Large intestine (tissue), 12 donors: ENCODE measurements at places on chromosomes 7 and 10. TPM values are rescaled to one million over a fixed set of nuclear protein-coding genes. Genes with fewer than 3 reads are reported as not detected.

GRCh38 chr7:8178353-8178752, 83.6 kb downstream of the ICA1 start:
- DNase-seq, result no peak

GRCh38 chr7:8117195-8117594, 144.8 kb downstream of the ICA1 start:
- no peak for DNase-seq

DNA sequence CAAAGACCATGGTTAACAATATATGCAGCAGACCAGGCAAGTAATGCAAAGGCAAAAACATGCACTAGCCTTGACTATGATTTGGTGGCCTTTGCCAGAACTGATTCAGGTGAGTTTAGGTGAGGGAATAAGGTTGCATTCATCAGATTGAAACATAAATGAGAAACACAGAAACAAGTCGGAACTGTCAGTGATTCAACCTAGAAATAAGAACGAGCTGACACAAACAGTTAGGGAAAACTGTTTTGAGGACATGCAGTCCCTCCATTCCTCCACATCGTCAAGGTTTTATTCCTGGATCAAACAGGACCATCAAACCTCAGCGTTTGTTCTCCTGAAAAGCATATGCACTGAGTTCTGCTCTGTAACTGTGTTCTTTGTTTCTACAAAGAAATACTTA, 1.8 kb downstream of the ZNF248 start:
- no peak for DNase-seq

GRCh38 chr10:54691331-54691730, 109.7 kb downstream of the PCDH15 start:
- no peak for DNase-seq

Gene KNDC1
- polyA plus RNA-seq, result 18.8 TPM

GRCh38 chr10:5476918-5477525, 22.3 kb downstream of the CALML5 start:
- DNase-seq, result no peak

GRCh38 chr10:121032460-121032859, 181.3 kb downstream of the WDR11 start:
- no peak for DNase-seq

DNA sequence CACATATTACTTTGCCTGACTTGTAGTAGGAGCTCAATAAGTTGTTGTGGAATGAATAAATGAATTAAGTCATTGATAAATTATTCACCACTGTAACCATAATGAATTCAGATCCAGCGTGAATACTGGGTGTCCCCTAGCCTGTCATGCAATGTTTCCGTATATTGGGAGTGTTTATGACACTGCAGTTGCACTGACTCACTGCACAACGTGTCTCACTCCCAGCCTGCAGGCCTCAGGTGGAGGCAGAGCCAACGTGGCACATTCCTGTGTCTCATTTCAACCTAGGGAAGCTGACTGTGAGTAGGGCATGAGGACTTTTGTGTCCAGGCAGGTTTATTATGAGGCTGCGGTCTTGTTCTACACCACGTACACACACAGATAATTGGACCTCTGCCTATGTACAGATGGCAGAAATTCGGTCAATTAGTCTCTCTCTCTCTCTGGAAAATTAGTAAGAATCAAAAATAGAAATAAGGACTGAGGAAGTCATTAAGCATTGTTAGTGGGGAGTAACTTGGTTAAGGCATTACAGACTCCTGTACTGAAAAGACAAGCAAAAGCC, 299.1 kb upstream of the IGFBP3 start:
- no peak for DNase-seq

DNA sequence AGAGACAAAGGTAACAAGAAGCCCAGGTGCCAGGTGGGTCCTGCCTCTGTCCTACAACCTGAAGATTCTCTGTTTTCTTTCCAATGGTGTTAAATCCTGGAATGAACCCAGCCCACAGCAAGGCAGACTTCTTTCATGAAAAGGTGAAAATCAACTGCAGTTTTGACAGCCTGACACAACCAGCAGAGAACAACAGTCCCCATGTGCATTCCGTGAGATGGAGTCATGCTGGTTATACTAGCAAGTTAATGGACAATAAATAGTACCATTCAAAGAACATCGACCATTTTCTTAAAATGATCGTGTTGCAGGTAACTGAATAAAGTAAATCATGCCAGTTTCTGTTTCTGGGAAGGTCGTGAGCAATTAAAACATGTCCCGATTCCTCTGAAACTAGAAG, 131.5 kb downstream of the SFMBT2 start:
- no peak for DNase-seq

Gene VAX1
- not detected for polyA plus RNA-seq

DNA sequence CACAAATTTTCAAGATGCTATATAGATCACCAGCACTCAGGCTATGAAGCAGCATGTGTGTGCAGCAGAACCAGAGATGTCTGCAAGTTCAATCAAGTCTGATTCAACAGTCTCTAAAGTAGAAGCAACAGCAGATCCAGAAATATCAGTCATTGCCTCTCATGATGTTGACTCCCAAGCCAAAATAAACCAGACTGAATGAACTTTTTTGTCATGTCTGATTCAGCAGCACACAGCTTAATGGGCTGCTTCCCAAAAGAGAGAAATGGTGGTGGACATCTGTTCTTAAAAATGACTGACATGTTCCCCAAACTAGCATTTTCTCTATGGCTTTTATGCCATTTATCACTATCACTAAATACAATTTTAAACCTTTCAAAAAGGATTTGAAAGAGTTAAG, 53.8 kb downstream of the TMEM26 start:
- DNase-seq, result no peak

Gene IDI2
- not detected for polyA plus RNA-seq
